ENCODE measurements at places on chromosomes 1 and 21.

DNA sequence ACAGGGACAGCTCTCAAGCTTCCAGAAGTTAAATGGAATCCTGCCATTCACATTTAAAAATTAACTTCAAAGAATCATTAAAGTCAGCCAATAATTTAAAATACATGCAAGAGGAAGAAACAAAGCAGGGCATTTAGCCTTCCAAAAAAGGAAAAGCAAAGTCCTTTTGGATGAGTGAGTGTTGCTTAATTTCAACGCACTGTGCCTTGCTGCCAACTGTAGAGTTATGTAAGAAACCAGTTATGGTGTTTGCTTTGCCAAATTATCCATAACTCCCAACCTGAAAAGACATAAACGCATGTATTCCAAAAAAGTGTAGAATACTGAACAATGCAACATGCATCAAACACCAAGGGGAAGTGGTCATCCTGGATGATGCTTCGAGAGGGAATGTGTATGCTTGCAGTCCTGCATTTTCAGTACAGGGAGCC, 16.1 kb upstream of the KCNE1 start:
- DNase-seq: peak; percentile 44

DNA sequence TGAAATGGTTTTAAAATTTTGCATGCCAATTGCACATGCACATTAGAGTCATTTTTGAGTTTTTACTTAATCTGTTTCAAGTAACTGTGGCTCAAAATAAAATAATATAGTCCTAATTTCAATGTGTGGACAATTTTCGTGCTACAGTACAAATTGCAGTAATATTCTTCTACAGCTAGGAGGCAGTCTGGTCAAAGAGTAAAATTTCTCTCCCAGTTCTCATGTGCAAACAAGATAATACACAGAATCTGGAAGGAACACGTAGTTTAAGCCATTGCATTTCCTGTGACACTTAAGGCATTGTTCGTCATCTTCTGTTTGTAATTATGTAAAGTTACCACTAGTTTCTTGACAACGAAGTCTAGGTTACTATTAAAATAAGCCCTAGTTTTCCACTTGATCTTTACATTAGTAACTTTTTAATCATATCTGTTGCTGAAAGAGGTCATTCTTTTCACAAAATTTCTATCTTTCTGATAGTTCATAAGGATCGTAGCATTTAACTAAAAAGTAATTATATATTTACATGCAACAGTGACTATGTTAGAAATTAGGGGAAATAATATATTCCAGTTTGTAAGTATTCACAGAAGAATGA, 28.9 kb downstream of the ODR4 start:
- peak; percentile 75 for DNase-seq

- no peak for DNase-seq
These were observed 10.4 kb downstream of the BCAN start for GRCh38 chr1:156652131-156652991.

DNA sequence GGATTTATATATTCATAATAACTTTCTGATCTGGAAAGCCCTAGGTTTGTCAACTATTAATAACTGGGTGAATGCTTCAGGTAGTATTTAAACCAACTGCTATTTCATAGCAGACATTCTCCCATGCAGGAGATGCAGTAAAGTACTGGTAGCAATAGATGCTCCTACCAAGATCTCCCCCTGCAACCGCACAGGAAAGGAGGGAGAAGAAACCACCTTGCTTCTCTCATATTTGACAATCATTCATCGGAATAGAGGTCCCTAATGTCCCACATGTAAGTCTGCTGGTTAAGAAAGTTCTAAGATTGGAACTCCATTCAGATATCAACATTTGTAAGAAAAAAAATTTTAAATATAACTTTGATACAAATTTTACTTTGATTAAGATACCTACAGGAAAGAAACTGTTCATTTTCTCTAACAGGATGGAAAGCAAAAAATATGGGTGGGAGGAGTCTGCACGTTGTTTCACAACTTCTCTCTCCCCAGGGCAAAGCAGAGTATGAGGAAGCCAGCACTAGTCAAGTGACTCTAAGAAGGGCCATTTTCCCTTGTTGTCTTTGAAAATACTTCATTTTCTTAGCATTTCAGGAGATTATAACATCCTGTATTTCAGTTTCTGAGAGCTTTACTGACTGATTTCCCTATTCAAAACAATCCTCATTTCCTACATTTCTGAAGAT, at the start of gene PYHIN1:
Gene PYHIN1, plus strand, starts transcription at position 498 of the 683 bp plus-strand sequence. CDS start 5,359 bp downstream, outside the sequence.
- DNase-seq: no peak

DNA sequence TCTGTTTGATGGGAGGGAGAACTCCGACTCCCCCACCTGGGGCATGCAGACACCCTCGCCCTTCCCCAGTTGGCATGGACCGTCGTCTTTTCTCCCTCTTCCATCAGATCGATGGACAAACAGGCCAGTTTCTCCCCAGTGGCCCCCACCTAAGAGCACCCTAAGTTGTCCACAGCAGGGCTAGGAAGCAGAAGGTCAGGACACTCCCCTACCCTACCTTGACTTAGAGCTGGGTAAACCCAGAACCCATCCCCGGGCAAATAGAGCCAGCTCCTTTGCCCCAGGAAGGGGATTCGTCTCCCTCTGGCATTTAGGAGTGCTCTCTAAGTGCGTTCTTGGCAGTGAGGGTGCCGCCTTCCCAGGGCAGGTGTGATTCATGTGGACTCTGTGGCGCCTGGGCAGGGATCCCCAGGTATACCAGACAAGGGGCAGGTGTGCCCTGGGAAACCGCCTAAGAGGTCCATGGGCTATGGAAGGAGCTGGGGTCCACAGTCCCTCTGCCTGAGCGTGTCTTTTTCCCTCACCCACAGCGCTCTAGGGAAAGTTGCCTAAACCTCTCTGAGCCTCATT, 2.7 kb upstream of the RUNX3 start:
- DNase-seq: no peak

Measured in fibroblast of skin of back (primary cell).